Fibroblast of villous mesenchyme (primary cell): ENCODE measurements at places on chromosomes 7 and 10.
A peak's percentile ranks its signal among the peaks of the same experiment; 100 is the strongest.

DNA sequence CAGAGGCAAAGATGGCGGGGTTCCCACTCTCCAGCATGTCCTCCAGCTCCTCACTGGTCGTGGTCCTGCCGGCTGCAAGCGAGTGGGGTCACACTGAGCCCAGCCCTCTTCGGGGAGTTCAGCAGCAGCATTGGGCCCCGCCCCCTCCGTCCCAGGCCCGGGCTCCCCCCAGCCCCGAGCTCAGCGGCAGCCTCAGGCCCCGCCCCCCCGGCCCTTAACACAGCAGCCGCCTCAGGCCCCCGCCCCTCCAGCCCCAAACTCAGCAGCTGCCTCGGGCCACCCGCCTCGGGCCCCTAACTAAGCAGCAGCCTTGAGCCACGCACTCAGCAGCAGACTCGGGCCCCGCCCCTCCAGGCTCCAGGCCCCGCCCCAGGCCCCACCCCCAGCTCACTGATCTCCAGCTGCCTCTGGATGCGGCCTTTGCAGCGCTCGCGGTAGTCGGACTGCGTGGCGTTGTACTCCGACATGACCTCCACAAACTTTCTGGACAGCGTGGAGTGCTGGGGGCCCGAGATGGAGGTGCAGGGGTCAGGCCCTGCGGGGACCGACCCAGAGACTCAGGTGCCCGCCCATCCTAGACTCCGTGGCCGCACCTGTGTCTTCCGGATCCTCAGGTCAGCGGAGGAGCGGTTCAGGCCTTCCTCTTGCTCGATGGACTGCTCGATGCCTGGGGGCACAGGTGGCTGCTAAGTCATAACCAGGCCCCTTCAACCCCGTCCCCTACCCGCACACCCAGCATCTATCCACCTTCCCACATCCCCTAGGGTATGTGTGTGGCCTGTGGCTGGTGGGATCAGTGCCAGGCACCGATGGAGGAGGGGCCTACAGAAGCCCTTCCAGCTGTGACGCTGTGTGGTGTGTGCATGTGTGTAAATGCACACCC lies 15.5 kb downstream of the STX1A start:
- peak; percentile 58 for DNase-seq

- peak; percentile 97 for DNase-seq
These were observed 42.4 kb downstream of the TNS3 start for GRCh38 chr7:47539398-47540052.

DNA sequence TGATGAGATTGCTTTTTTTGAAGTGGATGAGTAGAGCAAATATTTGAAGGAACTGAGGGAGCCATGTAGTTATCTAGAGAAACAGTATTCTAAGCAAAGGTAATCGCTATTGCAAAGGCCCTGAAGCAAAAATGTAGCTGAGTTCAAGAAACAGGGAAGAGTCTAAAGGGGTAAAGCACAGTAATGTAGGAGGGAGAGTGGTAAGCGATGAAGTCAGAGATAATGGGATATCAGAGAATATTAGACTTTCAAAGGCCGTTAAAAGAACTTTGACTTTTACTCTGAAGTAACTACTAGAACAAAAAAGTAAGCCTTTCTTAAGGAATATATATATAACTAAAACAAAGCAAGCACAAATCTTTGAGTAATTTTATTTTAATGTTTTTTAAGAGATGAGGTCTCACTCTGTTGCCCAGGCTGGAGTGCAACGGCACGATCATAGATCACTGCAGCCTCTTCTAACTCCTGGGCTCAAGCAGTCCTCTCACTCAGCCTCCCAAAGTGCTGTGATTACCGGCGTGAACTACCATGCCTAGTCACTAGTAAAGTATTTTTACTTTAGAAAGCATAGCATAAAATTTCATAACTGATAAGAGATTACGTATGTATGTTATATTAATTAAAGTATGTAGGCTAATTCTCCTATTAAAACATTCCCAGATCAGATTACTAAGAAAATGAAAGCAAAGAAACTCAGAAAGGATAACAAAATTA lies 61.7 kb upstream of the OIT3 start:
- peak; percentile 53 for DNase-seq

GRCh38 chr10:132905661-132906060 lies 36.7 kb downstream of the CFAP46 start:
- no peak for DNase-seq

DNA sequence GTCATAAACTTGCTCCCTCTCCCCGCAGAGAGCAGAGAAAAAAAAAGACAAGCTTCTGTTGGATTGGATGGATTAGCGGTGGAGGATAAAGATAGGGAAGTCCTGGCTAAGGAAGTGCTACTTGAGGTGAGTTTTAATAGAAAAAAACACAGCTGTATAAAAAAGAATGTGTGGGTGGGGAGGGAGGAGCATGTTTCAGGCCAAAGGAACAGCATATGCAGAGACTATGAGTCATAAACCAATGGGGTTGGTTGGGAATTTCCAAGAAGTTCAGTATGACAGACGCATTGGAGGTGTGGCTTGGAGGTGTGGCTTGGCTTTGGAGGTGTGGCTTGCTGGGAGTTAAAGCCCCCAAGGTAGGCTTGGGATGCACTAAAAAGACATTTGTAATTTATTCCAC lies 103.0 kb upstream of the LSM8 start:
- peak; percentile 74 for DNase-seq

DNA sequence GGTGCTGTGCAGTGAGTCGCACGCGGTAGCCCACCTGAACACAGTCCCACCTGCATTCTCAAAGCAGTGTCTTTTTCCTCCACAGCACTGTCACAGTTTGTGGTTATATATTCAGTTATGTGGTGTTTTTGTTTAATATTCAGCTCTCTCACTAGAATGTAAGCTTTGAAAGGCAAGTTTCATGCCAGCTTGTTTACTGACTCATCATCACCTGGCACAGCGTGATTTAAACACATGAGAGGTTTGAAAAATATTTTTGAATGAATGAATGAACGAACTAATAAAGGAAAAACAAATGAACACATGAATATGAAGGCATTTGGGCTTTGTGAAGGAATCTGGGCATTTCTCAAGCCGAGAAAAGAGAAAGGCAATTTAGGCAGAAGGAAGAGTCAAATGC lies 51.9 kb upstream of the TM9SF3 start:
- DNase-seq: no peak

DNA sequence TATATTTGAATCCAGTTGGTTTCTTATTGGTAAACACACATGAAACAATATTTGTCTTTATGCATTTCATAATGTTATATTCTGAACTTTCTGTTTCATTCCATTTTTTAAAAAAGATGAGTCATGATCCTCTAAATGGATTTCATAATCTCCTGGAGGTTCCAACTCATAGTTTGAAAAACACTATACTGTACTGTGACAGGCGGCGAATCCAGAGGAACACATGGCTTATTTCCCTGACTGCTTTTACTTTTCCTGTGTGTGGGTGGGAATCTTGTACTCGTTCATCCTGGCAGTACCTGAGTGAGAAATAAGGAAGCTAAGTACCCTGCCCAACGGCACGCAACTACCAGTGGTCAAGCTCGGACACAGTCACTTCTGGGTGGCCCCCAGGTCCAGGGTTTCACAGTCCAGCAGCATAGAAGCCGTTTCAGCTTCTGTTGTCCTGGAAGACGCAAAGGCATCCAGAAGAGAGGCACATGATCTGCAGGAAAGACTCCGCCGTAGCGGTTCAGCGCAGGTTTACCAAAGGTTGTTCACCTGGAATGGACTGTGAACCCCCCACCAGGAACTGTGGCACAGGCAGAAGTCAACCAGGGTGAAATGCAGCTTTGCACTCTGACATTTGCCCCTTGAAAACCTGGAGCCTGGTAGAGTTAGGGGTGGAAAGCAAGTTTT lies 117.7 kb downstream of the CCNY start:
- DNase-seq: peak; percentile 78

- DNase-seq: no peak
These were observed 14.1 kb downstream of the FOXL3 start for GRCh38 chr7:303884-304573.

DNA sequence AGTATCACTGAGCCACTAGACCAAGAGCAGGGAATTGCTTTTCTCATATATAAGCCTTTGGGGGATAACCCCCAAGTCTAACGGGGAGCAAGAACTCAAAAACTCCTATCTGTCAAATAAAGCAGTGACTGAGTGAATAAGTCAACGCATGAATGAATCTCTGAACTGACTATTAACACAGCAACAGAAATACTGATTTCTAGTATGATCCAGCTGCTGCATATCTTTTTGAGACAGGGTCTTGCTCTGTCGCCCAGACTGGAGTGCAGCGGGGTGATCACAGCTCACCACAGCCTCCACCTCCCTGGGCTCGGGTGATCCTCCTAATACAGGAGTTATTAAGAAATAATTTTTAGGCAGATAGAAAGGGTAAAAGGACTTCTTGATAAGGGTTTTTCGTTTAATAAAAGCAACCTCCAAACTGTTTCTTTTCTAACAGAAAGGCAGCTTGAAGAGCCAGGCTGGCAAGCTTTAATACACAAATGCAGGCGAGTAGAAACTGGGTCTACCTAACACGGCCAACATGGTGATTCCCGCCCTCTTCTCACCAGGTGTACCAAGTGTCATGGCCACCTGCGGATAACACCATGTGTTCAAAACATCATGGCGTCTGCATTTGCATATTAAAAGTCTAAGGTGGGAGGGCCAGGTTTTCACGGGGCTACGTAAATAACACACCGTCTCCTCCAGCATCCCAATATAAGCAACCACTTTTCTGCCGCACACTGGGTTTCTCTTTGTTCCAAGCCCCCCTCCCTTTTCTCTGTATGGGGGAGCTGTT lies 631.9 kb downstream of the PARD3 start:
- DNase-seq: no peak

- DNase-seq: no peak
These were observed 17.5 kb upstream of the SNX8 start for GRCh38 chr7:2331707-2332106.

DNA sequence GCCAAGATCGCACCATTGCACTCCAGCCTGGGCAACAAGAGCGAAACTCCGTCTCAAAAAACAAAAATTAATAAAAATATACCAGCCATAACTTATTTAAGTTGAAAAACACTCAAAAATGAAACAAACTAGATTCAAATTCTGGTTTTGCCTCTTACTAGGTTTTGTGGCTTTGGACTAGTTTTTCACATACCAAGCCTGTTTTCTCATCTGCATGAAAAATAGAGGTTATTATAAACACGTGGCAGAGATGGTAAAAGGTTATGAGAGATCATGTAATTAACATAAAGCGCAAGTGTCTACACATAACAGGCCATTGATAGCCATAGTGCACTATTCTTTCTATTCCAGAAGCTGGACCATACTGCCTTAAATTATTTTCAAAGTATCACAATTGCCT lies 35.5 kb upstream of the CABCOCO1 start:
- DNase-seq: peak; percentile 54

- DNase-seq: no peak
These were observed 99.5 kb upstream of the TNRC18 start for GRCh38 chr7:5523052-5523711.

DNA sequence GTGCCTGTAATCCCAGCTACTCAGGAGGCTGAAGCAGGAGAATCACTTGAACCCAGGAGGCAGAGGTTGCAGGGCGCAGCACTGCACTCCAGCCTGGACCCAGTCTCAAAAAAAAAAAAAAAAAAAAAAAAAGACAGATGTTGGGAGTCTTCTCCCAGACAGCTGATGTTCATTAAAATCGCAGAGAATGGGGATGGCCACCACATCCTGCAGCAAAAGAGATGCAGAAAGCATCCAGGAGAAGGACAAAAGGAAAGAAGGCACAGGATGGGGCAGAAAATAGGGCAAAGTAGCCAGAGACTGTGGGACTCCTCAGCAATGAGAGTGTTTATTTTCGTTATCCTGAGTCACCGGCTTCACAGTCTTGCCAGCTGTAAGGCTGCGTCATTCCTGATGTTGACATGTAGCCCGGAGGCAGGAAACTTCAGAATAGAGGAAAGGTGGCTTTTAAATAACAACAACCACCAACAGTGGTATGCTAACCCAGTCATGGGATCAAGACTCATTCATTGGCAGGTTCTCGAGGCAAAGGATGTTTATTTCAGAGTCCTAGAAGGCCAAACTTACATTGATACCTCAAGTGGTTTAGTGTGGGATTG lies 149.5 kb upstream of the SVIL start:
- DNase-seq: peak; percentile 99

- no peak for DNase-seq
These were observed 280.1 kb upstream of the MBL2 start for GRCh38 chr10:53052521-53053164.

DNA sequence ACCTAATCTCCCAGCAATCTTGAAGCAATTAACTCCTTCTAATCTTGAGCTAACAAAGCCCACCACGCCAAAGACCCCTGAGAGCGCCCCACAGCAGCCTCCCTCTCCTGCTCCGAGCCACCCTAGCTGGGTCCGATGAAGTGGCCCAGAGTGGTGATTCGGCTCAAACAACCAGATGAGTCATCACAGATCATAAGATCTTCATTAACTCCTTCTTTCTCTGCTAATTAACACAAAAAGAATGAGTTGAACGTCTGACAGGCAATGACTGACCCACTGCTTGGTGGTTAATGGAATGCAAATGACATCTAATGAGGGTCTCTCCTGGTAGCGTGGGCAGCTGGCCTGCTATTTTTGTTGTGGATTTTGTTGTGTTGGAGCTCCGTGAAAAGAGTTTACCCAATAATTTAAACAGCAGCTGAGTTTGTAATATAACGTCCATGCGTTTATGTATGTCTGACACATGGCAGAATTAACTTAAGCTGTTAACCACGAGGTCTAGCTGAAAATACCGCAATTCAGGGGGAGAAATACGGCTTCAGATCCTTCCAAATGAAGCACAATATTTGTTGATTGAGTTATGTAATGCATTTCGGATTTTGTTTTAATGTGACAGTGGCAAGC lies 161.4 kb downstream of the RAB11FIP2 start:
- no peak for DNase-seq

DNA sequence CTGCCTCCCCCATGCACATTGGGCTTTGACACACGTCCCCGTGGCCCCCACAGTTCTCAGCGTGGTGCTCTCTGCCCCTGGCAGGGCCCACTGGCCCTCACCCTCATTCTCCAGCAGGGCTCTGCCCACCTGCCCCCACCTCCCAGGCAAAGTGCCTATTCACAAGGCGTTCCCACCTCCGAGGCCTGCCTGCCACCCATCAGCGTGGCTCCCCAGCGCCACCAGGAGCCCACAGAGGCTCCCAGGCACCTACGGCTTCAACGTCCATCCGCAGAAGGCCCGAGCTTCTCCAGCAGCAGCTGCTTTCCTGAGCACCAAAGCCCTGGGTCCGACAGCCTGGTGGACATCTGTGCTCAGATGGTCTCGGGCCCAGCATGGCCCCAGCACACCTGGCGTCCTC lies 211.8 kb upstream of the PPP2R2D start:
- no peak for DNase-seq

- no peak for DNase-seq
These were observed 59.6 kb upstream of the PPP2R2D start for GRCh38 chr10:131841131-131841660.

DNA sequence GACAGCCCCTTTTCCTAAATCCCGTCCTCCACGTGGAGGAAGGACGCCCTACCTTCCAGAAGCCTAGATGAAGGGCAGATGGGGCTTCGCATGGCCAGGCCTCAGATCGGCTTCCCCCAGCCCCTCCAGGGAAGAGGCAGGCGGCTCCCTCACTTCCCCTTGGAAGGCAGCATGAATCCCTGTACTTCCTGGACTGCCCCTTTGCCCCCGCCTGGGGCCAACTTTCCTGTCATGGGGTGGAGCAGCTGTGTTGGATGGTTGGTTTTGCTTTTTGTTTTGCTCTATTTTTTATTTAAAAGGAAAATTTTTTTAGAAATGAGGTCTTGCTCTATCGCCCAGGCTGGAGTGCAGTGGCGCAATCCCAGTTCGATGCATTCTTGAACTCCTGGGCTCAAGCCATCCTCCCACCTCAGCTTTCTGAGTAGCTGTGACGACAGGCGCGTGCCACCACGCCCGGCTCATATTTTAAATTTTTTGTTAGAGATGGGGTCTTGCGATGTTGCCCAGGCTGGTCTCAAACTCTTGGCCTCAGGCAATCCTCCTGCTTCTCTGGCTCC lies 27.2 kb downstream of the GTF2IRD1 start:
- DNase-seq: peak; percentile 92
